ENCODE measurements at places on chromosomes 12 and 14. TPM values are rescaled to one million over a fixed set of nuclear protein-coding genes. Genes with fewer than 3 reads are reported as not detected.

Gene CLEC9A
- not detected for total RNA-seq

Gene PARPBP
- total RNA-seq, result 5.0 TPM

Gene CFAP54
- total RNA-seq, result 3.4 TPM

Gene FIGNL2
- total RNA-seq, result 0.36 TPM

Gene TSPAN8
- 0.24 TPM for total RNA-seq

Gene BBOF1
- 9.4 TPM for total RNA-seq

Gene IFNG
- not detected for total RNA-seq

Data from hair follicle dermal papilla cell (primary cell).